ENCODE measurements at places on chromosomes 2 and 18.
A peak's percentile ranks its signal among the peaks of the same experiment; 100 is the strongest.

GRCh38 chr2:71452565-71452964, 796 bp upstream of the DYSF start:
- DNase-seq = no peak
- H3K36me3 ChIP-seq = no peaks in the 10 kb centered on the region
- peak overlapping the region; percentile 90 for H3K27ac ChIP-seq
- no peaks in the 10 kb centered on the region for H3K27me3 ChIP-seq

GRCh38 chr2:102754456-102755145, 7.2 kb upstream of the TMEM182 start:
- H3K4me1 ChIP-seq = no peaks in the 10 kb centered on the region
- H3K36me3 ChIP-seq = no peaks in the 10 kb centered on the region
- no peak for DNase-seq
- H3K4me3 ChIP-seq = no peak overlapping the region

GRCh38 chr2:189542145-189542882, 38.3 kb downstream of the SLC40A1 start:
- no peak for DNase-seq
- H3K36me3 ChIP-seq = no peaks in the 10 kb centered on the region
- H3K27me3 ChIP-seq = no peaks in the 10 kb centered on the region
- no peaks in the 10 kb centered on the region for H3K4me1 ChIP-seq

DNA sequence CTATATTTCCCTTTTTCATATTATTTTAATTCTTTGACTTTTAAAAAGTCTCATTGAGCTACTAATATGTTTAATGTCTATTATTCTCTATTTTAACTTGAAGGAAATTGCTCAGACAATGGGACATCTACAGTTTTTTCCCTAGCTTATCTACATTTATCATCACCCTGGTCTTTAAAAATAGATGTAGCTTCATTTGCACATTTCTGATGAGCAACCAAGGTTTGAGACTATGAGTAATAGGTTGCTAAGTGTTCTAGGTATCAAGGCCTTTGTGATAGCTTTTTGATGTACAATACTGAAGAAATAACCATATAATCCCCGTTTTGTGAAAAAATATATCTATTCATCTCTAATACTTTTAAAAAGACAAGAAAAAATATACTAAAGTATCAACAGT, 47.0 kb downstream of the STAT4 start:
- DNase-seq = no peak
- H3K4me1 ChIP-seq = no peaks in the 10 kb centered on the region
- no peaks in the 10 kb centered on the region for H3K27me3 ChIP-seq
- no peak overlapping the region for H3K4me3 ChIP-seq

- no peak for DNase-seq
- no peak overlapping the region for H3K4me3 ChIP-seq
Measured at GRCh38 chr2:122734766-122735424, 979.4 kb downstream of the TSN start.

Measured in heart left ventricle (tissue), 16 donors.